ENCODE measurements at places on chromosomes 5 and 9.
A peak's percentile ranks its signal among the peaks of the same experiment; 100 is the strongest.

DNA sequence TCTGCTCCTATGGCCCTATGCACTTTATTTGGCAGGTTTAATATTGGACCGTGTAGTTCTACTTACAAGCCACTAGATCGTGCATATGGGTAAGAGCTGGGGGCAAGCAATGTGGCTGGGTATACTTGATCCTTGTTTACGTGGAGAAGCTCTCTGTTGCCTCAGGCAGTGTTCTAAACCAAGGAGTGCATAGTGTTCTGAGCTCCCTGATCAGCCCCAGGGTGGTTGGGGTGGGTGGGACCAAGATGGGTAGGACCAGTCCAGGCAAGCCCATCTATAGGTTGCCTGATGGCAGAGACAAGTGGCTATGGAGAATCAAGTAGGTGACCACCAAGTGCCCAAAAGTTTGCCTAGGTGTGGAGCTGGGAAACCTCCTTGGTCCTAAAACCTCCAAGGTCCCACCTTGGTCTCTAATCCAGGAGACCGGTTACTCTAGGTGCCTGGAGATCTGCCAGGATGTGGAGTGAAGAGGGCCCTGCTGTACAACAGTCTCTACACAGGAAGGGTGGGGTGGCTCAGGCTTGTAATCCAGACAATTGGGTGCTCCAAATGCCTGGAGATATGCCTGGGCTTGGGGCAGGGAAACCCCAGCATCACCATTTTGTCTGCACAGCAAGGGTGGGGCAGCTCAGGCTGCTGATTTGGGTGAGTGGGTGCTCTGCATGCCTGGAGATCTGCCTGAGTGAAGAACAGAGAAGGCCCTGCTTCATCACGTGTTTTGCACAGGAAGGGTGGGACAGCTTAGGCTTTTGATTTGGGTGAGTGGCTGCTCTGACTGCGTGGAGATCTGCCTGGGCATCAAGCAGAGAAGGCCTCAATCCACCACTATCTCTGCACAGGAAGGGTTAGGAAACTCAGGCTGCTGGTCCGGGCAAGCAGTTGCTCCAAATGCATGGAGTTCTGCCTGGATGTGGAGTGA, 659.8 kb downstream of the TLE4 start:
- no peak for DNase-seq

DNA sequence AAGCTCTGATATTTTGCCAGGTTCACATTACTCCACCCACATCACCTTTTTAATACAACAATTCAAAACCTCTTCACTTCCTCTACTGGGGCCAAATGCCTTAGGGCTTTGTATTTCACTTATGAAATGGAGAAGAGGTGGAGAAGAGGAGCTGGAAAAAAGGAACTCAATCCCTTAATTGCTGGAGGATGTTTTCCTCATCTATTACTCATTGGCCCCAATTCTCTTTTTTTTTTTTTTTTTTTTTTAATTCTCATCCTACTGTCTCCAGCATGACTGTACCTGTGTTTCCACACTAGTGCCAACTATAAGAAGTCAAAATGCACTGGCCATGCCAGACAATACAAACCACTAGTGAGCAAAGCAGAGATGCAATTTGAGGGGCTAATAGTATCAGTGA, 20.9 kb downstream of the FAM13B start:
- DNase-seq: no peak

DNA sequence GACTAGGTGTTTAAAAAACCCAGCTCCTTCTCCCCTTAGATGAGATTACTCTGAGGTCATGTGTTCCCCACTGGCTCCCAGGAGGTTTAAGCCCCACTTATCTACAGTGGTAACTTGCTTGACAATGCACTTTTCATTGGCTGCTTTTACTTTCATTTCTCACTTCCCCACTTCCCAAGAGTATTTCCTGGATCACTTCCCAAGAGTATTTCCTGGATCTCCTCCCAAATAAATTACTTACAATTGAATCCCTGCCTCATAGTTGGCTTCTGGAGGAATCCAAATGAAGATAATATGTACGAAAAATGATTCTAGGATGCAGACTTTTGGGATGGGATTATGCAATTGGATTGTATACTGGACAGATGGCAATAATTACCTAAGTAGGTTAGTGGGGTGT, 47.1 kb upstream of the CHSY3 start:
- no peak for DNase-seq

DNA sequence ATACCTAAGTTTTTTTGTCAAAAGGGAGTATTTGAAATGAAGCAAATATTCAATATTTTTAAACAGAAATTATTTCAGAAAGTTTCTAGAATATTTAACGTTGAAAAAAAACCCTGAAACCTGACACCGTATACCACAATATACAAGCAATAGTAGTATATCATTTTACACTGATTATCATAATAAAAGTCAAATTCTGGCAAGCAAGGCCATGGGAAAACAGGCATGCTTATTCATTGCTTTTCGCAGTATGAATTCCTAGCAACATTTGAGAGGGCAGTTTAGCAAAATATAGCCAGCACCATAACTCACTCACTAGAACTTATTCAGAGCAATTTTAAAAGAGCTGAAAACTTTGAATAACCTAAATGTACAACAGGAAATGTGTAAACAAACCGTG, 46.1 kb downstream of the ERAP1 start:
- no peak for DNase-seq

DNA sequence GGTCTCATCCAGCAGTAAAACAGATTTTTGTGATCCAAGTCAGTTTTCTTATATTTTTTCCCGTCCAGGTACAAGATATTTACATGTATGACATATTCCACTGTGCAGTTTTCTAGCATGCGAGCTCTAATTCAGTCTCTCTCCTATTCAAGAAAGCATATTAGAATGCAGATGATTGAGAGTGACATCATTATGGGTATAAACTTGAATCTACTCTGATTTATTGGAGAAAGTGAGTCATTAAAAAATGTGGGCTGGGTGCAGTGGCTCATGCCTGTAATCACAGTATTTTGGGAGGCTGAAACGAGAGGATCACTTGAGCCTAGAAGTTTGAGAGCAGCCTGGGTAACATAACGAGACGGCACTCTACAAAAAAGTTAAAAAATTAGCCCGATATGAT, 6.2 kb downstream of the FER start:
- DNase-seq: no peak

- DNase-seq: no peak
Measured at GRCh38 chr5:6899221-6899620, 186.0 kb downstream of the TENT4A start.

DNA sequence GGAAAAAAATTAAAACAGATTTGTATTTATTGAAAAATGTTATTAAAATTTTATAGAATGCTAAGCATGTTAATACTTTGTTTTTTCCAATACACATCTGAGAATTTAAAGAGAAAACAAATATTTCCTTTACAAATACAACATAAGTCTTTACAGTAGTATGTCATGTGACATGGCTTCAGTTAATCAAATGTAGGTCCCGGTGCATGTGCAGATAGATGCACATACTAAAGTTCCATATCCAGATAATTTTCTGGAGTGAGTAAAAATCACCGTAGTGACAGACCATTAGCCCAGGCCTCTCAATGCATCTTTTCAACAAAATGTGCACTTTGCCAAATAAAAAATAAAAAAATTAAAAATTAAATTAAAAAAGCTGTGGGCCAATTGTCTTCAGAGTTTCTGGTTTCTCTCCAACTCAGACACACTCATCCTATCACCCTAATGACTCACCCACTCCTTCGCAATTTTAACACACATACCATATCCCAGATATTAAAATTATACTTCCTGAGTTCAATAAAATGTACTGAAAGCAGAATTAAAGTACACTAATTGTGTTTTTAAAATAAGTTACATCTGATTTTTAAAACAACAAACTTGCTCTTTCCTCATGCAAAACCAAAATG, 508.1 kb downstream of the NR2F1-AS1 start:
- DNase-seq: no peak

DNA sequence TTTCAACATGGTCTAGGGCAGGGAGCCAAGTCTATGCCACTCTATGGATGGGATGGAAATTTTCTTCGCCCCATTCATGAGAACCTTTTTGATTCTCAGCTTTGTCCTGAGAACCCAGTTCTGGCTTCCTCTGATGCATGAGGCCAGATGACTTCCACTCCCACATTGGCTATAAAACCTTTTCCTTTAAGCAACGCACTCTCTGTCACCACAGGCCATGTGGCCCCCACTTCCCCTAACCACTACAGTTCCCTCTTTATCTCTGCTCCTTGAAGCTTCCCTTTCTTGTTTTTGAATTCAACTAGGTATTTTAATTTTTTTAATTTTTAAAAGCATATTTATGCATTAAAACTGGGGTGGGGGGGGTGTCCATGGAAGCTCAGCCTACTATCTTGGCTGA, 401.3 kb downstream of the ENC1 start:
- DNase-seq: no peak

DNA sequence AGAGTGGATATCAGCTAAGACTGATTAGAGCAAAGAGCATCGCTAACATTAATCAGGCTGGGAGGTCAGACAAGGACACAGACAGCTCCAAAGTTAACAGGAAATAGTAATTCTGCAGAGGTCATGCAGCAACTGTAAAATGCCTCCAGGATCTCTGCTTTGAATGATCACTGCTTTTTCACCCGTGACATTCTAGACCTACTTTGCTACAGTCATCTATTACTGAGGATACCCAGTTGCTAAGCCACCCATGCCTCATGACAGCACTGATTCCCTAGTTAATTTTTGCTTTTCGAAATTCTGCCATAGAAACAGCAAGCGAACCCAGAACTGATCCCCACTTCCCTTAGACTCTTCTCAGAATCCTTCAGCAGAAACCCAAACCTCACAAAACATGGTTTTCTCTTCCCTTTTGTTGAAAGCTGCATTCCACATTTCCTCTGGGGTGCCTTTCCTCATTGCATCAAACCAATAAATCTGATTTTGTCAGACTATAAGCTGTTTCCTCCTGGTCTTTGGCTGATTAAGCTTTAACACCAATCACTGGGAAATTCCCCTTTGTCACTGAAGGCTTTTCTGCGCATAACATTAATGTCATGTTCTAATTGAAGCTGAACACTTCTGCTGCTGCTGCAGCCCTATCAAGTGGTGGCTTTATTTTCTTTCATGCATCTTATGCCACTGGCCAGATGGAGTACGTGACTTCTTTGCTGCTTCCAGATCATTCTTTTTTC, 201.1 kb upstream of the CHD1 start:
- no peak for DNase-seq

GRCh38 chr9:3508521-3509291, 17.1 kb downstream of the RFX3 start:
- peak; percentile 61 for DNase-seq

- DNase-seq: peak; percentile 53
Measured at GRCh38 chr5:155943516-155944407, 383.2 kb upstream of the SGCD start.

GRCh38 chr9:35859310-35859989, 10.8 kb downstream of the OR13J1 start:
- no peak for DNase-seq

DNA sequence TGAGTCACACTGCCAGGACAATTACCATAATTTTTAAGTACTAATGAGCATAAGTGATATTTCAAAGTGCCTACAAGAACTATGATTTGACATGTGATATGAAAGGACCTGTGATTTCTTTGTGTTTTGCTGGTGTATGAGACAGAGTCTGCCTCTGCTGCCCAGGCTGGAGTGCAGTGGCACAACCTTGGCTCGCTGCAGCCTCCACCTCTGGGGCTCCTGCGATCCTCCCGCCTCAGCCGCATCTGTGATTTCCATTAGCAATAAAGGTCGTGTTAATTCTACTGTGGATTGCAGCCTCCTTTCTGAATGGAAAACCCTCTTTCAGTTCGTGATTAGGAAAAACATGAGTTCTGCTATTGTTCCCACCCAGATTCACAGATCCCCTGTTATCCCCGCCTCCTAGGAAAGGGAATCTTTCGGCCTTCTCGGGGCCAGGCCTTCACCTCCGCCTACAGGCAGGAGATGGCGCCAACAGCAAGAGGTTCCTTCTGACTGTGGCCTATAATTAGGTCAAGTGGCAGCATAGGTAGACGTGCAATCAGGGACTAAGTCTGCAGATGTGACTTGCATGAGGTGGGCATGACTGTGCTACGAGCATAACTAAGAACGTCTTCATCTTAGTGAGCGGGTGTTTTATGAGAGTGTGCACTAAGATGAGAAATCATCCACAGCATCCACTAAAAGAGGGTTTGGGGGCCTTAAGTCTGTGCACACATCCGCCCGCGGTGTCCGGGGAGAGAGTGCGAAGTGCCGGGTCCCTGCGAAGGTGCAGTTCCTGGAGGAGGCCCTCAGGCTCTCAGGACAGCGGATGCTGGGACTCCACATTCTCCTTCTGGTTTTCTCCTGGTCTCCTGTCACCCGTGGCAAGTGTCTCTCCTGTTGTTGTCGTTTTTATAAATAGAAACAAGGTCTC, 23.1 kb downstream of the TRIM7 start:
- DNase-seq: peak; percentile 69

DNA sequence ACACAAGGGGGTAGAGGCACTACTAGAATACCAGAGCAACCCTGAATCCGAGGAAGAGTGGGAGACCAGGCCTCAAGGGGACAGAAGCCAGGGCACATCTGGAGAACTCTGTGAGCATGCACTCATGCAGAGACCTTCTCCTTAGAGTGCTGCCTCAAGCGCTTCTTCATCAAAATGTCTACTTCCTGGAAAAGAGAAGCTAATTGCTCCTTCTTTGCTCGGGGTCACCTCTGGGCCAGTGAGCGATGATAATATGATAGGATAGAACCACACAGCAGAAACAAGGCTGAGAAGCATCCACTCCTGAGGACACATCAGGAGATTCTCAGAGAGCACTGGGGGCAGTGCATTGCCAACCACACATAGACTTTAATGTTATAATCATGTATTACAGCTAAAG, 23.7 kb upstream of the LMNB1 start:
- no peak for DNase-seq

GRCh38 chr5:160152287-160152686, 33.0 kb upstream of the PWWP2A start:
- DNase-seq: no peak

- DNase-seq: peak; percentile 98
Measured at GRCh38 chr9:101533334-101534204, at the start of gene RNF20. Gene RNF20, plus strand, starts transcription at chr9:101533853. Its CDS starts 1,571 bp downstream, at chr9:101535424.

GRCh38 chr5:158943057-158943456, 156.7 kb downstream of the EBF1 start:
- DNase-seq: peak; percentile 15

- no peak for DNase-seq
Measured at GRCh38 chr5:90562341-90562740, 3.7 kb downstream of the ADGRV1 start.

DNA sequence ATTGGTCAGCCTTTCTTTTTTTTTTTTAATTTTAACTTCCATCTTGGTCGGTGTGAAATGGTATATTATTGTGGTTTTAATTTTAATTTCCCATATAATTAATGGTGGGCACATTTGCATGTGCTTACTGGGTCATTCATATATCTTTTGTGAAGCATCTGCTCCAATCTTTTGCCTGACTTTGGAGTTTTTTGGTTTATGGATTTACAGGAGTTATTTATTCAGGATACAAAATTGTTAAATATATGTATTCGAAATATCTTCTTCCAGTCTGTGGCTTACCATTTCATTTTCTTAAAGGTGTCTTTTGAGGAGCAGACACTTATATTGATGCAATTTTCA, 682 bp upstream of the RIGI start:
- DNase-seq: no peak

GRCh38 chr5:38478878-38479277, 77.6 kb downstream of the LIFR start:
- no peak for DNase-seq

GRCh38 chr5:39400713-39401578, 23.8 kb downstream of the DAB2 start:
- DNase-seq: no peak
